Non-pigmented ciliary epithelial cell (primary cell): ENCODE measurements at places on chromosomes 16 and 17.

GRCh38 chr16:51982715-51983680, 563.9 kb downstream of the TOX3 start:
- DNase-seq, result peak; percentile 24

DNA sequence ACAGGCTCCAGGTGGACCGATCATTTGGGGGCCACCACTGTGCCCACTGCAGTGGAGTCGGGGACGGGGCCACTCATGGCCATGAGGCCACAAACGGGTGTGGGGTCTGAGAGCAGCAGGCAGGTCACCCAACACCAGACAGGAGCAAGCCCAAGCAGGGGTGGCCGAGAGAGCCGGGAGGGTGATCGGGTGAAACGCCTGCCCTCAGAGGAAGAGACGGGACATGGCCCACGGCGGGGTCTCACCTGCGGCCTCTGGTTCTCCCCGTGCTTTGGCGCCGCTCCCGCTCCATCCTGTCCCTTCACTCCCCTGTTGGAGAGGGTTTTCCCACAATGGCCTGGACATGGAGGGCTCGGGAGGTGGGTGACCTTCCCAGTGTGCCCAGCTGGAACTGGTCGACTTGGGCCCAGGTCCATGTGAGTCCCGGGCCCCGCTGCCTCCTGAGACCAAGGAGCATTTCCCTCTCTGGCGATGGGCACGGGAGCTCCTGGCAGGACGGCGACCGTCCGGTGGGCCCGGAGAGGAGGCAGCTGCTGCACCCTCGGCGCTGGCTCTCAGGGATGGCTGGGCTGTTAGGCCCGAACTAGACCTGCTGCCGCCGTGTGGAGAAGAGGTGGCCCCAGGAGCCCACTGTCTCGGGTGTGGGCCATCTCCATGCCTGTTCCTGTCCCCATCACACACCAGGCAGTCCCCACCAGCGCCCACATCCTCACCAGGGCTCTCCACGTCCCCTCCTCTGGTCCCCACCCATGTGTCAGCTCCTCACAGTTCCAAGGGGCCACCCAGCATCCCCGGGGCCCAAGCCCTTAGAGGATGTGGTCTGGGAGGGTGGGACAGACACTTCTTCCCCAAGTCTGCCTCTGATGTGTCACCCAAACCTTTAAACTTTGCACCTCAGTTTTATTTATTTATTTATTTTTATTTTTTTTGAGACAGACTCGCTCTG, 13.4 kb upstream of the BAHCC1 start:
- DNase-seq, result no peak

DNA sequence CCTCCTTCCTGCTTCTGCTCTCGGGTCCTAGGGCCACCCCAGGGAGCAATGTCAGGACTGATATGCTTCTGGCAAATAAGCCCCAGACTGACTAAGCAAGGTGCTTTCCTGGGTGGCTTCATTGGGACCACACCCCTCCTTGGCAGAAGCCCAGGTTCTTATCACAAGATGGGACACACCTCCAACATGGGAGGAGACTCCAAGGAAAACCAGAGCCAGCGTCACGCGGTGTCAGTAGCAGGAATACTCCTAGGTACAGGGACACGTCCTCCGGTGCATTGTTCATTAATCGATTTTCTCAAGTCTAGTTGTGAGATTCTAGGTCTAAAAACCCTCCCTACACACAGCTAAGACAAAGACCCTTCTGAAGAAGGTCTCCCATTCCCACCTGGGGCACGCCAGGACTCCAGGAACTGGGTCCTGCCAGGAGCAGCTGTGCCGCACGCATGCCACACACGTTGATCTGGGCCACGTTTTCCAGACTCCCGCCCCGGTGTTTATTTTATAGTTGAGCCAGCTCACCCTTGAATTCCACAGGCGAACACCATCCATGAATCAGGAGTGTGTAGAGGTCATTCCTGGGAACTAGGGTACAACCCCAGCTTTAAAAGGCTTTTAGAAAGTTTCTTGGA, 30.8 kb downstream of the FA2H start:
- no peak for DNase-seq

DNA sequence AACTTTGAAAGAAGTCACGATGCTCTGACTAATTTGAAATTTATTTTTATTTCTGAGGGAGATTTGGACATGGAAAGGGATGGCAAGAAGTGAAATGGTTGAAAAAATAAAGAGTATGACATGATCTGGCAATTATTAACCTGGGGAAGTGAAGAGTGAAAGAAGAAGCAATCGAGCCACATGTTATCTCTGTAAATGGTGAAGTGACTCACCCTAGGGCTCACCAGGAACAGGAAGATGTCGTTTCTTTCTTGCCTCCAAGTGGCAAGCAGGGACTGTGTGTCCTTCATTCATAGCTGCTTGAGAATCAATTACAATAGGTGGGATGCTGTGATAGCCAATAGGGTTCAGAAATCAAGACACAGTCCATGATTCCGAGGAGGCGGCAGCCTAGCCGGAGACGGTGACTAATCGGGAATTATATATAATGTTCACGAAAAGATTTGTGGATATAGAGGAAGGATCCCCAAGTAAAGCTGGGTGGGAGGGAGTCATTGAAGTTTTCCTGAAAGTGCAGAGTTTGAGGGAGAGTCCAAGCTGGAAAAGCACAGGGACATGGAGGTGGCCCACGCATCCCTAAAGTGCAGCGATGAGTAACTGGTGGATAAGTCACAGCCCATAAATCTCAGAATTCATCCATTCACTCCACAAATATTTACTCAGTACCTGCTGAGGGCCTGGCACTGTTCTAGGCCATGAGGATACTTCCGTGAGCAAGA, 18.2 kb upstream of the KRT20 start:
- no peak for DNase-seq

DNA sequence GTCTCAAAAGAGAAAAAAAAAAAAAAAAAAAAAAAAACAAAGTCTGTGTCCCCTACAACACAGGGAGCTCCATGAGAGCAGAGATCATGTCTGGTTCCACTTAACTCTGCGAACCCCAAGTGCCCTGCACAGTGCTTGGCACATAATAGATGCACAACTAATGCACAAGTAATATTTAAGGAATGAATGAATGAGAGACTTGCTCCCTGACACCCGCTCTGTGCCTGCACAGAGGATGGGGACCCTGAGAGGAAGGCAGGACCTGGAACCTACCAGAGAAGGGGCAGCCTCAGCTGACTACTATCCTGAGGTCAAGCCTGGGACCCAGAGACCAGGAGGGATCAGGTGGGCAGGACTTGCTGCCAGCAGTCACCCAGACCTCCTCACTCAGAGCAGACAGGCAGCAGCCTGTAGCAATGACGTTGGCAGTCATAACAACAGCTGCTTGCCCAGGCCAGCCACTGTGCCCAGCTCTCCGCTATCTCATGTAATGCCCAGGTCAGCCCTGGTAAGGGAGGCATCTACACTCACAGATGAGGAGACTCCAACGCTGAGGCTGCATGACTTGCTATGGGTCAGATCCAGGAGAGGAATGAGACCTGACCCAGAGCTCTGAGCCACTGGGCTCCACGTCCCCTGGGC, 2.9 kb downstream of the MYO15A start:
- no peak for DNase-seq

GRCh38 chr16:85158743-85159178, 46.5 kb upstream of the CIBAR2 start:
- no peak for DNase-seq

GRCh38 chr16:87324411-87325275, 7.5 kb upstream of the C16orf95 start:
- no peak for DNase-seq

DNA sequence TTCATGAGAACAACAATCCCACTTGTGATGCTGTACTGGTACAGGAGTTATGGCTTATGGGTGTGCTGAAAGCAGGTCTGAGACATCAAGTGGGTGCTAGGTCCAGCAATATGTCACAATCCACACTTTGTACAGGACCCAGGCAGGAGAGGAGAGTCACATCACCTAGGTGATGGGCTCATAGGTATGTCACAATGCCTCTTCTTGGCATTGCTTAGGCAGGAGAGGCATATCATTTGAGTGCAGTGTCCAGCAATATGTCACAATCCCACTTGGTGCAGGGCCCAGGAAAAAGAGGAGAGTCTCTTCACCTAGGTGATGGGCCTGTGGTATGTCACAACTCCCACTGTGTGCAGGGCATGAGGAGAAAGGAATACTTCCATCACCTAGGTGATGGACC, 2110.0 kb downstream of the TP53TG3F start:
- no peak for DNase-seq

DNA sequence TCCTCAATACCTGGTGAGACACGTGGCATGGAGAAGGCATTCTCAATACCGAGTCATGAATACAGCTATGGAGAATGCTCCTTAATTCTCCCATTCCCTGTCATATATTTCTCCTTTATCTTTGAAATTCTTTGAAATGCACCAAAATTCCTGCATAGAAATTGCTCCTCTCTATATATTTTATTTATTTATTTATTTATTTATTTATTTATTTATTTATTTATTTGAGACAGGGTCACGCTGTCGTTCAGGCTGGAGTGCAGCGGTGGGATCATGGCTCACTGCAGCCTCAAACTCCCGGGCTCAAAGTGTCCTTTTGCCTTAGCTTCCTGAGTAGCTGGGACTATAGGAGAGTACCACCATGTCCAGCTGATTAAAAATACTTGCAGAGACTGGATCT, 190.3 kb upstream of the MAF start:
- no peak for DNase-seq

DNA sequence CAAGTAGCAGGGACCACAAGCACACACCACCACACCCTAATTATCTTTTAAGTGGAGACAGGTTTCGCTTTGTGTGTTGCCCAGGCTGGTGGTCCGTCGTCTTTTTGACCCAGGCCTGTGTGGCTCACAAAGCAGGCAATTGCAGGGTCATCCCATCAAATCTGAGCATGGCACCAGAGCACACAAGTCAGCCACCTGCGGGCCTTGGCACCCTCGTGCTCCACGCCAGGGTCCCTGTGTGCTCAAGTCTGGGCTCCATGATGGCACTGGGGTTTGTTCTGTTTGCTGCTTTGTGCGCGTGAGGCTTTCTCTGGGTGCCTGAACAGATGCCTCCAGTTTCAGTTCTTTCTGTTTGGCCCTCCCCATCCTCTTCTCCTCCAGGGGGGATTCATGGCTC, 2.4 kb upstream of the CAPN15 start:
- no peak for DNase-seq

GRCh38 chr17:1423456-1424135, 23.6 kb upstream of the YWHAE start:
- DNase-seq, result no peak

- no peak for DNase-seq
Observed at GRCh38 chr16:53131050-53131362, 76.2 kb downstream of the CHD9 start.

GRCh38 chr17:69702078-69702477, 287.6 kb downstream of the MAP2K6 start:
- DNase-seq, result no peak

DNA sequence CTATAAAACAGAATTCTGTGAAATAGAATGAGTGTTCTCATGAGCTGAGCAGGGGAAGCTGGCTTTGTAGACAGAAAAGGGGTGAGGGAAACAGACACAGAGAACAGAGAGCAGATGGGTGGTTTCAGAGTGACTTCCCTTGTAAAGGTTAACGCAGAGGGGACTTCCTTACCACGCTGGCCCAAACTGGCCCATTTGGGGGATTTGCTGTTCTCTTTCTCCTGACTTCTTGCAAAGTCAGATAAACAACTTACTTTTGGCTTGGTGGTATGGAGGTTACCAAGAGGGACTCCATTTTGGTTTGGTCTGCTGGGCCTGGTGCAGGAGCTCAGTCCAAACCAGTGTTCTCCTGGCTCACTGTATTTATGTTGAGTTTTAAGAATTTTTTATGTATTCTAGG, 48.4 kb downstream of the SEC14L1 start:
- no peak for DNase-seq

DNA sequence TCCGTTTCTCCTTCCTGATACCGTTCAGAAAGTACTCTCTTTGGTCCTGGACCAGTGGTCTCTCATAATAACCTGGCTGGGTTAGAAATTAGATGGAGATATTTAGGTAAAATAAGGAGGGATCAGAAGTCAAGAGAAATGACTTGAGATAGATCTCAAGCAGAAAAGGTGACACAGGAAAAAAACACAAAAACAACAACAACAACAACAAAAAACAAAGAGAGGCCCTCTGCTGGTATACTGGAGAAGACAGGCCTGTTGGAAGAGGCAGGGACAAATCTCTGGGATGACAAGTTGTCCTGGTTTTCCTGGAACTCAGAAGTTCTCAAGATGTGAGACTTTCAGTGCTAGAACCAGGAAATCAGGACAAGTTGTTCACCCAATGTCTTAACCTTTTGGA, 430.5 kb downstream of the SHISA9 start:
- DNase-seq, result no peak

DNA sequence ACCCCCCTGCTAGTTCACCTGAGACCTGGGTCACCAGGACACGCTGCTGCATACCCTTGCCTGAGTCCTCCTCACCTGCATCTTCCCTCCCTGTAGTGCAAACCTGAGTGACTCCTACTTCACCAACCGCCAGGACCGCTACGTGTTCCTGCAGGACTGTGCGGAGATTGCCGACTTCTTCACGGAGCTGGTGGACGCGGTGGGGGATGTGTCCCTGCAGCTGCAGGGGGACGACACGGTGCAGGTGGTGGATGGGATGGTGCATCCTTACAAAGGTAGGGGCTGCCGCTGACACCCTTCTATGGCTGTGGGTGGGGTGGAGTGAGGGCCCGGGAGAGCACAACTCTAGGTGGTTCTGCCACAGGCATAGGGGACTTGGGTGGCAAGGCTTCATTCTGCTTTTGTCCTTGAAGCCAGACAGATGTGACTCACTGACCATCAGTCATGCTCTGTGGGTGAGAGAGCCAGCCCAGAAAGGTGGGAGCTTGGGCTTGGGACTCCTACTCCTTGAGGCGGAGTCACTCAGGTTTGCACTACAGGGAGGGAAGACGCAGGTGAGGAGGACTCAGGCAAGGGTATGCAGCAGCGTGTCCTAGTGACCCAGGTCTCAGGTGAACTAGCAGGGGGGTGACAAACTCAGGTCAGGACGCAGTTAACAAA, 22.3 kb downstream of the PGS1 start:
- no peak for DNase-seq

DNA sequence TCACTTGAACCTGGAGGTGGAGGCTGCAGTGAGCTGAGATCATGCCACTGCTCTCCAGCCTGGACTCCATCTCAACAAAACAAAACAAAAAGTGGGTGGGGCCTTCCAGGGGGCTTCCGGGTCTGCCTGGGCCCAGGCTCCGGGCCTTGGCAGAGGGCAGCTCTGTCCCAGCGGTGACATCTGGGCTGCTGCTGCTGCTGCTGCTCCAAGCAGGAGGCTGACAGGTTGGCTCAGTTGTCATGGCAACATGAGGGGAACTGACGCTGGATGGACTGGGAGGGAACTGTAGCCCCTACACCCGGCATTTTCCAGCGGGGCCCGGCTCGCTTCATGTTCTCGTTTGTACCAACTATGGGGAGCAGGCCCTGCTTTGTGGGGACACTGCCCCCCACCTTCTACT, 4.0 kb downstream of the BAIAP3 start:
- no peak for DNase-seq
